ENCODE measurements at places on chromosomes 3 and 15.

- DNase-seq = no peak
Observed at GRCh38 chr3:33954956-33955355, 156.5 kb downstream of the PDCD6IP start.

DNA sequence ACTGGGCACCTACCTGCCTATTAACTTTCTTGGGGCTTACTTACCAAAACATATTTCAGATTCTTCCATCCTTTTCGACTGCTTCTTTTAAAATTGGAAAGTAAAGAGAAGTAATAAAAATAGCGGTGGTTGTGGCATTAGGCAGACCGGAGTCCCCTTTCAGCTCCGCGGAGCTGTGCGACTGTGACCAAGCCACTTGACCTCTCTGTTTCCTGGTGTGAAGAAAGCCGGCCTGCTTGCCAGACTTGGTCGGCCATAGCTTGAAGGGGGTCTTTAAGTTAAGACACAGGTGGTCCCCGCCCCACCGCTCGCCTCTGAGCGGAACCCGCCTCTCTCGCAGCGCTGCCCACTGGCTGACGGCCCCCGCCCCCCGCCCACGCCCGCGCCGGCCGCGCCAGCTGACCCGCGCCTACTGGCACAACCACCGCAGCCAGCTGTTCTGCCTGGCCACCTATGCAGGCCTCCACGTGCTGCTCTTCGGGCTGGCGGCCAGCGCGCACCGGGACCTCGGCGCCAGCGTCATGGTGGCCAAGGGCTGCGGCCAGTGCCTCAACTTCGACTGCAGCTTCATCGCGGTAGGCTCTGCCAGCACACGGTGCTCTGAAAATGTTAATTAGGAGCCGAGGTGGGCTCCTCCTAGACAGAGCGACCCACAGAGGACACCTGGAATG is 18.3 kb downstream of the NOX5 start:
- DNase-seq = no peak

GRCh38 chr15:46707452-46707851 is 1009.9 kb upstream of the SEMA6D start:
- no peak for DNase-seq

GRCh38 chr3:183185696-183186095 is 23.2 kb upstream of the LAMP3 start:
- no peak for DNase-seq

GRCh38 chr3:146705225-146705624 is 100.1 kb upstream of the PLSCR5 start:
- DNase-seq = no peak
